ENCODE measurements at places on chromosomes 11 and 22. TPM values are rescaled to one million over a fixed set of nuclear protein-coding genes. Genes with fewer than 3 reads are reported as not detected.

Gene FHIP1B
- 13.0 TPM for total RNA-seq

Gene SEZ6L
- not detected for total RNA-seq

Gene SCGB1A1
- not detected for total RNA-seq

Gene LRRC51
- total RNA-seq = 6.8 TPM

Gene CTNND1
- total RNA-seq = 5.5 TPM

Gene C11orf86
- total RNA-seq = not detected

Gene HINFP
- total RNA-seq = 25.2 TPM

Gene JRKL
- total RNA-seq = 12.3 TPM

Gene KCNA4
- not detected for total RNA-seq

Gene OR52N5
- total RNA-seq = not detected

Gene CCDC89
- not detected for total RNA-seq

Gene AIP
- 163 TPM for total RNA-seq

Gene BCO2
- 0.30 TPM for total RNA-seq

Gene BACE1
- total RNA-seq = 0.62 TPM

Gene OR10A2
- total RNA-seq = not detected

Gene SMIM35
- total RNA-seq = not detected

Gene DCDC1
- total RNA-seq = not detected

Data from activated naive CD4-positive, alpha-beta T cell treated with anti-CD3 and anti-CD28 coated beads for 36 hours (primary cell).